ENCODE measurements at places on chromosomes 13 and 19.

DNA sequence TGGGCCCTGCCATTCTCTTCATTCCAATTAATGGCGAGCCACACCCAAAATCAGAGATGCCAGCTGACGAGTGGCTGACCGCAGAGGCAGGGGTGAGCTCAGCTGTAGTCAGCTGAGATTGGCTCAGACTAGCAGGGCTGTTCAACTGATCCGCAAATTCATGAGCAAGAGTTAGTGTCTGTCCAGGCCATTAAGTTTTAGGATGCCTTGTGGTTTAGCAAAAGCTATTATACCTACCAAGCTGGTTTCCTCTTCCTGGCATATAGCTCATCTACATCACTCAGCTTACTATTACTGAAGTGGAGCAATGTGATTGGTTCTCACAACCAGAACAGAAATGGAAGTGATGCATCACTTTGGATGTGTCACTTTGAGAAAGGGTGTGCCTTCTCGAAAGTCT lies 148.7 kb downstream of the NALCN start:
- DNase-seq = no peak

- DNase-seq = peak; percentile 99
Measured at GRCh38 chr19:38862321-38863059, 12.7 kb upstream of the HNRNPL start.

DNA sequence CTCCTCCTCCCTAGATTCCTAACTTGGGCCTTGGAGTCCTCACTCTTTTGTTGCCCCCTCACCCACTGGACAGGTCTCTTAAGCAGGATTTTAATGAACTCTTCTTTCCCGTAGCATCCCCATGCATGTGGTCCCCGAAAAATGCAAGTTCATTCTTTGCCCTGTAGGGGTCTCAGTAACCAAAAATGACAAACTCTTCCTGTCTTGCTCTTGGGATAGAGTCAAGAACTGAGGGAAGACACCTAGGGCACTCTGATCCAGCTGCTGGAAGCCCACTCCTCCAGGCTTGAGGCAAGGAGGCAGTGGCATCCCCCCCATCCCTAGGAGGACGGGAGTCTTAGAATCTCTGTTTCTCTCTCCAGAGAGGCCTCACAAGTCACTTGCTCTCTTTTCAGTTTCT lies 987.0 kb downstream of the DIAPH3 start:
- DNase-seq = no peak

- no peak for DNase-seq
Measured at GRCh38 chr13:113884821-113885220, 20.9 kb upstream of the GAS6 start.

GRCh38 chr19:44212866-44213346 lies 574 bp downstream of the ZNF227 start:
- DNase-seq = no peak

DNA sequence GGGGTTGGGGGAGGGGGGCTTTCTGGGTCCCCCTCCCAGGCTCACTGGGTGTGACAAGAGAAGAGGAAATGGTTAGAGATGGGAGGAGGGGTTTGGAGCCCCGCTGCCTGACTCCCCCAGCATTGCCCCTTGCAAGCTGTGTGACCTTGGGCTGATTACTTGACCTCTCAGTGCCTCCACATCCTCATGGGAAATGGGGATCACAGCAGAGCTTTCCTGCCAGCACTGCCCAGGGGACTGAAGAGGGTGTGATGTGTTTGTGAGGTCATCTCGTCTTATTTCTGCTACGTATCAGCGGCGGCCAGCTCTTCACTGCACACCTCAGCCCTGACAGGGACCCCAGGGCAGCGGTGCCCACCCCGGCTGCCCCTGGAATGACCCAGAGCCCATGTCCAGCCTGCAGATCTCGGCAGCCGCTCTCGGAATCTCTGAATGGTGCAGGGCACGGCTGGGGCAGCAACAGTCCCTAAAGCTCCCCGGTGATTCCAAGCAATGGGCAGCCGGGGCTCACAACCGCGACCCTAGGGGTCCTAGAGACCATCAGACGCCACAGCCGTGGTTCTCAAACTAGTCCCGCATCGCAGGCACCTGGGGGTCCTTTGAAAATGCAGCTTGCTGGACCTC lies 8.4 kb downstream of the PNMA8B start:
- no peak for DNase-seq

- DNase-seq = no peak
Measured at GRCh38 chr13:48746821-48747220, 93.1 kb downstream of the CYSLTR2 start.

DNA sequence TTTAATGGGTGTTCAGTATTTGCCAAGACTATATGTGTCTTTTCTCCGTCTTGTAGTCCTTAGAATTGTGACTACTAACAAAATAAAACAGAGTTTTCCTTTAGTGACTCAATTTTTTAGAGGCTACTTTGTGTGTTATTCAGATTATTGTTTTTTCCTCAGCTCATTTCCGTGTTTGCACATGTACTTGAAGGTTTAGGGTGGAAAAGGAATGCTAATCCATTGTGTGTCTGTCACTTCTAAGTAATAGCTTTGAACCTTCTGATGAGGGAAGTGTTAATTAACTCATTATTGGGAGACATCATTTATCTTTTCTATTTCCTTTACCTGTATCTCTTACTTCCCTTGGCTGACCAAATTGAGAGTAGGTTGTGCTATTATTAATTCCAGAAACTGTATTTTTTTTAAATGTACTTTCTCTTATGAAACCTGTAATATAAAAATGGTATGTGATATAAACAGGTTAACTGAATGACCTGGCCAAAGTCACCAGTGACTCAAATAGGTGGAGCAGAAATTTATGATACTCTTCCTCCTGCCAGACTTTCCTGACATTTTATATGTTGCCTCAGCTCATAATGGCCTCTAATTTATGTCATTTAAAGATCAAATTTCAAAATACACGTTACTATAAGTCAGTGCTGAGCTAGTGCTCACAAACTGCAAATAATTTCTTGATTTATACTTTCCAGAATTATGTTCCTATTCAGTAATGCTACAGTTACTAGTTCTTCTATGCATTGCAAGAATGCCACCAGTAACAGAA lies 88.8 kb downstream of the LMO7 start:
- DNase-seq = no peak

DNA sequence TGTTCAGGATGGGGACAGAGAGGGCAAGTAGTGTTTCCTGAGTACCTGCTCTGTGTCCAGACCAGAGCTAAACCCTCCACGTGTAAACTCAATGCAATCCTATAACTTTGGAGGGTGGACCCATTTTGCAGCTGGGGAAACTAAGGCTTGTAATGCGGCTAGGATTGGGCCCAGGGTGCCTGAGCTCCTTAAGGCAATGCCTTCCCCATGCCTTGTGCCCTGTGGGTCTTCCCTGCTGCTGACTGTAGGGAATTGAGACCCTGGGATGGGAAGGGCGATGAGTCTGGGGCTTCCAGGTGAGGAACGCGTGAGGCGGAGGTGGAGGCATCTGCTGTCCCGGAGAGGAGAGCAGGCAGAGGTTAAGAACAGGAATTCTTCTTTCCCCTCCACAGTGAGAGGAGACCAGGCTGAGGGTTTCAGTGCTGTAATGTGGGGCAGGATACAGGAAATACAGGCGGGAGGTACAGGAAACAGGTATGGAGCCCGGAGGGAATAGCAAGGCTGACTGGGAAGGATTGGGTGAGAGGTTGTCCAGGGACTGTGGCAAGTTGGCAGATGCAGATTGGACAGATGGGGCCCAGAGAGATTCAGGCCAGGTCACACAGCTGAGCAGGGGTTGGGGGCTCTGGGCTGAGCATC lies 19.2 kb downstream of the SLC27A1 start:
- DNase-seq = no peak

DNA sequence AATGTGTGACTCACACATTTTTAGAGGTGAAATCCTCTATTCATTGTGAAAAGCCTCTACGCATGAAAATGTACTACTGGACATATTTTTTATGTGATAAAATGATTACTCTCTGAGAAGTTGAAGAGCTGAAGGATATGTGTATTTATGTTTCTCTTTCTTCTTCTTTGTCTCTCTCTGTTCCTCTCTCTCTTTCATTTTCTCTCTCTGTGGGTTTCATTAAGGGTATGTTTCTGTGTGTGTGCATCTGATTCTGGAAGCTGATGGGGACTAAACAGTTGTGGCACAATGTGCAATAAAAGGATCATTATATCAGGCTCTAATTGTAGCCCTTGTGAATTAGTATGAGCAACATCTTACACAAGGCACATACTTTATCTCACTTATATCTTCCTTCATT lies 867.7 kb downstream of the PCDH9 start:
- DNase-seq = no peak

- no peak for DNase-seq
Measured at GRCh38 chr13:20331419-20331818, 99.3 kb upstream of the GJB6 start.

- DNase-seq = no peak
Measured at GRCh38 chr19:18795540-18795939, 4.4 kb upstream of the COMP start.

DNA sequence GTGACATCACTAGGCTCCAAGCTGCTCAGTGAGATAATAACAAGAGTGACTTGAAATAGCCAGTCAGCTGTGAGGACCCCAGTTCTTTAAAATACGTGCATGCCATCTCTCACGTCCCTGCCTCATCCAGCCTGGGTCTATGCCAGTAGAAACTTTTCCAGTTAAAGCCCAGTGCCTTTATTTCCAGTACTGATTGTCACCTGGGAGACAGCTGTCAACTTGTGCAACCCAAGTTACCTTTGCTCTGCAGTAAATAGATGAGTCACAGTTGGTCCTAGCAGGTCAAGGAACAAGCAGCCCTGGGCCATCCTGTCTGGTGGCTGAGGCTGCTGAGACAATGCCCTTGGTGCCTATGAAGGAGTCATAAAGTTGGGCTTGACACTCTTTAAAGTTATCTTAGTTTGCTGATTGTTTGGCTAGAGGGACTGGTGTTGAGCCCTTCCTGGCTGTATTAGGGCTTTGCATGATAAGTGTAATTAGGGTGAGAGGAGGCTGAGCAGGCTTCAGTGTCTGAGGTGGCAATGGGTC lies 228.7 kb downstream of the LACC1 start:
- peak; percentile 63 for DNase-seq

DNA sequence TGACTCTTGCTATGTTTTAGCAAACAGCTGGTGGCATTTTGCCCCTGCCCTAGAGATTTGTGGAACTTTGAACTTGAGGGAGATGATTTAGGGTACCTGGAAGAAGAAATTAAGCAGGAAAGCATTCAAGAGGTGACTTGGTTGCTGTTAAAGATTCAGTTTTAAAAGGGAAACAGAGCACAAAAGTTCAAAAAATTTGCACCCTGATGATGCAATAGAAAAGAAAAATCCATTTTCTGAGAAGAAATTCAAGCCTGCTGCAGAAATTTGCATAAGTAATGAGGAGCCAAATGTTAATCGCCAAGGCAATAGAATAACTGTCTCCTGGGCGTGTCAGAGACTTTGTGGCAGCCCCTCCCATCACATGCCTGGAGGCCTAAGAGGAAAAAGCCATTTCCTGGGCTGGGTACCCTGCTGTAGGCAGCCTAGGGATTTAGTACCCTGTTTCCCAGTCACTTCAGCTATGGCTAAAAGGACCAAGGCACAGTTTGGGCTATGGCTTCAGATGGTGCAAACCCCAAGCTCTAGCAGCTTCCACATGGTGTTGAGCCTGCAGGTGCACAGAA lies 958.5 kb upstream of the MIR17HG start:
- no peak for DNase-seq

DNA sequence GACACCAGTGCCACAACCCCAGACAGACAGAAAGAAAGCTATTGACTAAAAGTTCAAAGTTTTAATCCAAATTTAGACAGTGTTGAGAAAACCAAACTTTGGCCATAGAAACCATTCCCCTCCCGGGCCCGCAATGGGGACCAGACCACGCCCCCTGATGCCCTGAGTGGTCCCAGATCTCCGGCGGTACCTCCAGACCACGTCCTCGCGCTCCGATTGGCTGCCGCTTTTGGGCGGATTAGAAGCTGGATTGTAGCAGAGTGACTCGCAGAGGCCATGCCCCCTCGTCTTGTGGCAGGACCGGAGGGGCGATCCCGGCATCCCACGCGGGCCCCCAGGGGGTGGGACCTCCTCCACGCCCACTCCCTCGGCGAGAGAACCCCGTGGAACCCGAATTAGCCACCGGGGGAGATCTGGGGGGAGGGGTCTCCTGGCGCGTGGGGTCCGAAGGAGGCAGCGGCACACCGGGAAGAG lies 797 bp upstream of the HSD17B14 start:
- no peak for DNase-seq

DNA sequence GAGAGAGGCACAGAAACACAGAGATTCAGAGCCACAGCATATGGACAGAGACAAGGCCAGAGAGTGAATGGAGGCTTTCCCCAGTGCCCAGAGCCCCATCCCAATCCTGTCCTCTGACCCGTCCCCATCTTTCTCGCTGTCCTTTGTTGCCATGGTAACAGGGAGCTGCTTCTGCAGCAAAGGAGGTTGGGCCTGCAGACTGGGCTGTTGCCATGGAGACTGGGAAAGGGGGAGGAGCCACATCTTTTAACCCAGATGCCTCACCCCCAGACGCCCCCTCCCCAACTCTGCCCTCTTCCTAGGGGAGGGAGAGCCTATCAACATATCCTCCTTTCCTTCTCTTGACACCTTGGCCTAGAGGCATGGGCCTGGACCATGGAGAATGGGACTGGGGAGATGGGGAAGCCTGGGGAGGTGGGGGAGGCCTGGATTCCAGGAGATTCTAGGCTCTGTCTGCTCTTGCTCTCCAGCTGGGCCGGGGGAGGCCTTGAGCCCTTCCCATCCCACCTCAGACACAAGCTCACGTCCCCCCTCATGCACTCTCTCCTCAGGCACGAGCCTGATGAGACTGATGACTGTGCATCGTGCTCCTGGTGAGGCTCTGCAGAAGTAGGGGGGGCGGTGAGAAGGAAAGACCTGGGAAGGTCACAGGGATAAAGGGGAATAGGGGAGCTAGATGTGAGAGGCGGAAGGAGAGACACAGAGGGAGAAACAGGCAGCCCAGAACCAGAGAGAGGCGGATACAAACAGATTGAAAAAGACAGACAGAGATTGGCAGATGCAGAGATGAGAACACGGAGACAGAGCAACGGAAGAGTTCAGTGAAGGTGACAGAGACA lies 2.1 kb upstream of the ATP1A3 start:
- no peak for DNase-seq

DNA sequence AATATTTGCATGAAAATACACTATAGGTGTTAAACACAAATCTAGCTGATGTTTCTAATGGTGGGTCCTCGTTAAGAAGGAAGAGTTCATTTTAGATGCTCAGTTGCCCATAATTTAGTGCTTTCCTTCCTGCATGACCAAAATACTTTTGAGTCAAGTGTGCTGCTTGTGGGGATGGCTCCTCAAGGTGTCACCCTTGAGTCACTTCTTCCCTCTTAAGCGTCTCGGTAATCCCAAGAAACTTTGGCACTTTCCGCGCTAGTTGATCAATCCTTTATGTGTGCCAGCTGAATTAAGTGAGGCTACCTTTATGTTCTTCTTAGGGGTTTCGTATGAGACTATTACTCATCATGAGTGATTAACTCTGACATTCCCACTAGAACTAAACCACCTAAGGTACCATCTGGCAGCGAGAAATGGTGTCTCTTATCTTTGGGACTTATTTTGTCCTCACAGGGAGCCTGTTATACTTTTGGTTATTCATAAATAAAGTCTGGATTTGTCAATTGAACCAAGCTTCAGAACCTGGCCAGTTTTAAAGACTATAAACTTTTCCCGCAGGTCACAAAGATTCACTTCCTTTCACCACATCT lies 106.8 kb downstream of the NHLRC3 start:
- peak; percentile 28 for DNase-seq

GRCh38 chr19:10122045-10122444 lies 2.3 kb upstream of the EIF3G start:
- DNase-seq = peak; percentile 92

- no peak for DNase-seq
Measured at GRCh38 chr13:33845572-33846302, 27.8 kb downstream of the RFC3 start.

Measured in LNCaP clone FGC (cell line).